ENCODE measurements at places on chromosomes 16 and 17.
A peak's percentile ranks its signal among the peaks of the same experiment; 100 is the strongest.

DNA sequence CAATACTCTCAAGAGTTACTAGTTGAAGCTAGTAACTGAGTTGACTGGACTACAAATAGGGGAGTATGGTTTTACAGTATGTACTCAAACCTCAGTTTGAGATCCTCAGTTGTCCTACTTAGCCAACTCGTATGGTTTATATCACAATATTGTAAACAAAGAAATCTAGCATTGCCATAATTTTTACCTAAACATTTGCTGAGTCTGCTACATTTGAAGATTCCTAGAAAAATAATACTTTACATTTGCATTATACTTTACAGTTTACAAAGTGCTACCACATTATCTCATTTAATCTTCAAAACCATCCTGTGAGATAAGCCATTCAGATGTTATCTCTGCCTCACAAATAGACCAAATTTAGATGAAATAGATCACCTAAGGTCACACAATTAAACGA lies 16.3 kb downstream of the CBX1 start:
- no peak for DNase-seq

- DNase-seq, result no peak
These were observed 14.3 kb upstream of the SCIMP start for GRCh38 chr17:5248821-5249479.

DNA sequence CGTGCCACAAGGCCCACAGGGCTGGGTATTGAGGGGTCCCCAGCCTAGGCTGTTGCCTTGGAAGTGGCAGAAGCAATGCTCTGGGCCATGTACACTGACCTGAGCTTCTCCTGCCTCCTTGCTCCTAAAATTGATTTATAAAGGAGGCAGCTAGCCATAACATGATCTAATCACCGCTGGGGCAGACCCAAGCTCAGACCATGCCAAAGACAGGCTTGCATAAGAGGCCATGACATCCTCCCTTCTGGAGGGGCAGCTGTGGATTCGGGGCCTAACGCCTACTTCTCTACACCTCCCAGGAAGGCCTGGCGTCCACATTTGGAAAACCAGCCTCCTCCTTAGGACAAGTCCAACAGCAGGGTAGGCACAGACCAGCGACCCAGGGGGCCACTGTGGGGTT lies 12.3 kb downstream of the HSD11B2 start:
- DNase-seq, result no peak

GRCh38 chr17:1227365-1227764 lies 42.9 kb upstream of the BHLHA9 start:
- DNase-seq, result no peak

GRCh38 chr16:24713379-24713778 lies 16.1 kb upstream of the TNRC6A start:
- DNase-seq, result no peak

- DNase-seq, result no peak
These were observed 5.6 kb upstream of the HSBP1 start for GRCh38 chr16:83802135-83802534.

- no peak for DNase-seq
These were observed 457.4 kb downstream of the SLC39A11 start for GRCh38 chr17:72635034-72635635.

DNA sequence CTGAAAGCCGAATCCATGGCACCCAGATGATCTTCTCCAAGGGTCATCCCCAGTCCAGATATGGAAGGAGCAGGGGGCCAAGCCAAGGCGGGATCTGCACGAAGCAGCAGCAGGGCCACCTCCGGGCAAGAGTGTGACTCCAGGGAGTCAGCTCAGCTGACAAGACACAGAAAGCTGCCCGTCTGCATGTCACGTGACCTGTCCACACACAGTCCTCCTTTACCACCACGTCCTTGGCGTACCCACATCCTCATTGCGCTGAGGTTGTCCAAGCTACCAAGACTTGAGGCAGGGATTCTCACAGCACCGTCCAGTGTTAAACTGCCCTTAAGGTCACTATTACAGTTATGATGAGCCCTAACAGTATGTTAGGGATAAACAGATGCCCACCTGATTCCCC lies 11.3 kb upstream of the CYTH1 start:
- no peak for DNase-seq

GRCh38 chr17:44522883-44523671 lies 19.9 kb upstream of the GPATCH8 start:
- DNase-seq, result peak; percentile 65

GRCh38 chr16:67842509-67843342 lies 606 bp downstream of the THAP11 start:
- peak; percentile 75 for DNase-seq

- DNase-seq, result no peak
These were observed 43.6 kb upstream of the CACNG5 start for GRCh38 chr17:66791347-66791746.

GRCh38 chr17:12403881-12404398 lies 261.8 kb upstream of the MYOCD start:
- no peak for DNase-seq

- DNase-seq, result peak; percentile 91
These were observed 9.2 kb downstream of the PIGQ start for GRCh38 chr16:578870-579405.

DNA sequence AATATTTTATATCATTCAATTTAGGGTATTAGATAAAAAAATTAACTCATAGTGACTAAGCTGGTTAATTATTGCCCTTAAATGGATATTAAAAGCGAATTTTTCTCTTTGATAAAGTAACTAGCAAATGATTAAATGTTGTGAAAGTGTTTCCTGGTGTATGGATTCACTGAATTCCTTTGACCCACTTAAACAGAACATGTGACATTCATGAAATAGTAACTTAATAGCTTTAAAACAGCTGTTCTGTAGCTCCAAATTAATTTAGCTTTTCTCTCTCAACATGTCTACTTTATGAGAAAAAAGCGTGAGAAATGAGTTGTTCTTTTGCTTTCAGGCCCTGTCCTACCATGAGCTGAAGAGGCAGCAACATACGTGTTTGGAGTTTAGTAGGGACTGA lies 36.4 kb upstream of the APPBP2 start:
- DNase-seq, result no peak

- no peak for DNase-seq
These were observed 3.6 kb downstream of the NRN1L start for GRCh38 chr16:67888331-67888730.

DNA sequence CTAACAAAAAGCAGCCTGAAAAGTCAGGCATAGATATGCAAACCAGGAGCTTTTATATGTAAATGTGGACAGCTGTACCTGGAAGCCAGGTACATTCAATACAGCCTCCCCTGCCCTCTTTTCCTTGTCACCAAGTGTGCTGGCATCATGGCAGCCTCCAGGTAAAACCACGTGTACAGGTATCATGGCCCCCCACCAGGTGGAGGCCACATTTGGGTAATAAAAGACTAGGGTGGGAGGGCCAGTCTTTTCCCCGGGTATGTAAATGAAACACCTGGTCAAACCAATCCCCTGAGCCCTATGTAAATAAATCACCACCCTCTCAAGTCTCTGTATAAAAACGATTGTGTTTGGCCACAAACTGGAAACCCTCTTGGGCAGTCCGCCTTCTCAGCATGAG lies 226.4 kb upstream of the GOT2 start:
- DNase-seq, result no peak

DNA sequence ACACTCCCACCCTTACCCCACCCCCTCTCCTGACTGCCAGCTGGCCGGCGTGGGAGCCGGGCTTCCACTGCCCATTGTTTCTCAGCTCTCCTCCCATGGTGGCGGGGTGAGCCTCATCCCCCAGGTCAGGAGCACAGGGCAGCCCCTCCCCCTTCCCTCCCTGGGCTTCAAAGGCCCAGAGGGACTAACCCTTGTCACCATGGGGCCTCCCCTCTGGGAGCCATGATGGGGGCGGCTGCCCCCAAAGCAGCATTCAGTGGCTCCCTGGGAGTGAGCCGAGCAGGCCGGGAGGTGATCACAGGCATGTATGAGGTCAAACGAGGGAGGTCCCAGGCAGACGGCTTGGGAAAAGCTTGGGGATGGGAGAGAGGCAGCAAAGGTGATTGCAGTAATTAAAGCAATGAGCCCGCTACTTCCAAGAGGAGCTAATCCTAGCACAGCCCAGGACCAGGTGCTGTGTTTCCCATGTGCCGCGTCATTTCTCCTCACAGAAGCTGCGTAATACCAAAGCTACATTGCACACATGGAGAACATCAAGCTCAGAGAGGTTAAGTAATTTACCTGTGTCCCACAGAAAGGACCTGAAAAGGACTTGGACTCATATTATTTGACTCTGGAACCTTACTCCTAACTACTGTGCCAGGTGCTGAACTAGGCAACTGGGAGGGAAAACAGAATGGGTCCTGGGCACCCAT lies 24.5 kb downstream of the CDK5RAP3 start:
- DNase-seq, result no peak

DNA sequence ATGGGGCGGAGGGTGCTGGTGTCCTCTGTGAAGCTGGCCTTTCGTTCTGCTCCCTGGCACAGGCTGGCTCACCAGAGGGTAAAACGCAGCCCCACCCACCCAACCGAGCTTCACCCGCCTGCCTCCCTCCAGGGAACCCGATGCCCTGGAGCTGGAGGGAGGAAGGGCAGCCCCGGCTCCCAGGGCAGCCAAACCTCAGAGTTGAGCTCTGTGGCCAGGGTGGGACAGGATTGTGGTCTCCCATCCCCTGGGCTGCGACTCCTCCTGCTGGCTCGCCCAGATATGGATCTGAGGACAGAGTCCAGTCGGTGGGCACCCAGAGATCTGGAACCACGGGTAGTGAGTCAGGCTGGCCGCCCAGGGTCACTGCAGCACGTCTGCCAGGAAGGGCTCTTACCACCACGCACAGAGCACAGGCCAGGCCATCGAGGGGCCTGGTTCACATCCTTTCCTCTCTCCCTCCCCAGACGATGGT lies 42.6 kb upstream of the CHMP6 start:
- no peak for DNase-seq

GRCh38 chr16:318628-319027 lies 33.9 kb downstream of the AXIN1 start:
- peak; percentile 33 for DNase-seq

DNA sequence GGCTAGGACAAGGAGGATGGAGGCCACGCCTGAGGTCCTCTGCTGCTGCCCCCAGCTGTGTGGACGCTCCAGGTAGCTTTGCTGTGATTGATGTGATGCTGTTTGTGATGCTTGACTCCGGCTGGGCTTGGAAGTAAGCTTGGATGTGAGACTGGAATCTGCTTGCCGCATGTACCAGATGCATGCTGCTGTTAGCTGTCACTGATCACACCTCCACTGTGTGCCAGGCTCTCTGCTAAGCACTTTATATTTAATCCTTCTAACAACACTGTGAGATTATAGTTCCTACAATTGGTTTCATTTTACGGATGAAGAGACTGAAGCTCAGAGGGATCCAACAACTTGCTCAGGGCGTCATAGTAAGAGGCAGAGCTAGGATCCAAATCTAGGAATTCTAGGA lies 23.5 kb downstream of the SNX29 start:
- DNase-seq, result no peak

DNA sequence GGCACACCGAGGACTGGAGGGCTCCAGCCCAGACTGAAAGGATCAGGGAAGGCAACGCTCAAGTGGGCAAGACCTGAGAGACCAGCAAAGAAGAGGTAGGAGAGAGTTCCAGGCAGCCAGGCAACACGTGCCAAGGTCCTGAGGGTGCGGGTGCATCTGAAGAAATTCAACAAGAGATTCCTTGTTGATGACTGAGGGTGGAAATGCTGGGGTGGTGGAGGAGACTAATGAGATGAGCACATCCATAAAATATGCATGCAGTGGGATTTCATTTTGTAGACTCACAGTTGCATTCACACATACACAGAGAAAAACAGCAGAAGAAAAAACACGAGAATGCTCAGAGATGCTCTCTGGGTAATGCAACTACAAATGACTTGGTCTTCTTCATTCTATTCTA lies 154.8 kb upstream of the FOXF1 start:
- DNase-seq, result no peak

GRCh38 chr17:78313735-78314648 lies 45.9 kb downstream of the SOCS3 start:
- DNase-seq, result peak; percentile 56

- peak; percentile 67 for DNase-seq
These were observed 646 bp downstream of the RABEP1 start for GRCh38 chr17:5282642-5283217.

DNA sequence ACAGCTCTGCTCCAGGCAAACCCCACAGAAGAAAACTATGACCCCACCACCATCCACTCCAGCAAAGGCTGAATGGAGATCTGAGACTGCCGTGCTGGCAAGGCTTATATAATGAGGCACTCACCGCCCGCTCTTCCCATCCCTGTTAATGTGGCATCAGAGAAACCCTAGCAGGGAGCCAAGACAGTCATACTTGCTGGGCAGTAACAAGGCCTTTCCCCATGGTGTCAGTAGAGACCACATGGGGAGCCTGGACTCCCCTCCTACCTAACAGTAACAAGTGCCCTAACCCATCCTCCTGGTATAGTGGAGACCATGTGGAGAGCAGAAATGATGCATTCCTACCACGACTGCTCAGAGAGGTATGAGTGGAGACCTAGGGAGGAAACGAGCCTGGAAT lies 235.2 kb downstream of the C16orf78 start:
- peak; percentile 52 for DNase-seq

- DNase-seq, result no peak
These were observed 9.2 kb downstream of the CFAP97D1 start for GRCh38 chr17:43789482-43789881.

GRCh38 chr16:23186171-23186570 lies 3.6 kb downstream of the SCNN1G start:
- DNase-seq, result no peak

DNA sequence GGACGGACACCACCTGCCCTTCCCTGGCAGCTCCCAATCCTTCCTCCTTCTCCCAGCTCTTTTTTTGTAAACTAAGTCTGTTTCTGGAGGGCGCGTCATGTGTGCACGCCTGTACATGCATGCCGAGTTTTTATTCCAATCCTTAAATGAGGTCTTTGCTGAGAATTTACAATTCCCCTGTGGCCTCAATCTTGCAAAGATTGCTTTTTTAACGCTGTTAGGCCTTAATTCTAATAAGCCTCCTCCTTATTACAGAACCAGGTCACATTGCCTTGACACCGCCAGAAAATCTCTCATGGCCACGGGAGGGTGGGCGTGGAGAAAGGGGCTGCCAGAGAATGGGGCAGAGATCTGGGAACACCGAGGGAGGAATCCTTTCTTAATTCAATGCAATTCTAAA lies 17.6 kb downstream of the RBFOX3 start:
- no peak for DNase-seq

- DNase-seq, result no peak
These were observed 11.3 kb downstream of the TIMM22 start for GRCh38 chr17:1008008-1008761.

- no peak for DNase-seq
These were observed 22.9 kb upstream of the CDH13 start for GRCh38 chr16:82603784-82604411.

DNA sequence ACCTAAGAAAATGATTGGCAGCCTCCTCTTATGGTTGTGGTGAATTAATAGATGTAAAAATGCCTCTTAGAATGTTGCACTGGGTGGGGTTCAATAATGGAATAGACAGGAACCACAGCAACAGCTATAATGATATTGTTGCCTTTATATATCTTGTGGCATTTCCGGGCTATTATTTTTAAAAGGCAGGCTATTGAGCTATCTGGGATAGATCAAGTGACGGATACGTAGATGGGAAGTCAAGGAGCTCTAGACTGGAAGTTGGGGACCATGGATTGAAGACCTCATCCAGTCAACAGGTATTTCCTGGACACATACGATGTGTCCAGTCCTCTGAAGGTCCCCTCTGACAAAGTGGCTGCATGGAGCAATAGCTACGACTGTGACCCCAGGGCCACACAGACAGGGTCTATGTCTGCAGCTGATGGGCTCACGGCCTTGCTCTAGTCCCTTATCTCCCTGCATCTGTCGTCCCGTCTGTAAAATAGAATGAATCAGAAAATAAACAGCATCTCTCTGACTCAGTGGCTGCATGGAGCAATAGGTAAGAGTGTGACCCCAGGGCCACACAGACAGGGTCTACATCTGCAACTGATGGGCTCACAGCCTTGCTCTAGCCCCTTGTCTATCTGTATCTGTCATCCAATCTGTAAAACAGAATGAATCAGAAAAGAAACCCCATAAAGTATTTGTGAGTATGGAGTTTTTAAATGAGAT lies 117.7 kb upstream of the FOXF1 start:
- DNase-seq, result no peak
